ELF-1 (cell line): ENCODE measurements at places on chromosomes 16 and 17.

DNA sequence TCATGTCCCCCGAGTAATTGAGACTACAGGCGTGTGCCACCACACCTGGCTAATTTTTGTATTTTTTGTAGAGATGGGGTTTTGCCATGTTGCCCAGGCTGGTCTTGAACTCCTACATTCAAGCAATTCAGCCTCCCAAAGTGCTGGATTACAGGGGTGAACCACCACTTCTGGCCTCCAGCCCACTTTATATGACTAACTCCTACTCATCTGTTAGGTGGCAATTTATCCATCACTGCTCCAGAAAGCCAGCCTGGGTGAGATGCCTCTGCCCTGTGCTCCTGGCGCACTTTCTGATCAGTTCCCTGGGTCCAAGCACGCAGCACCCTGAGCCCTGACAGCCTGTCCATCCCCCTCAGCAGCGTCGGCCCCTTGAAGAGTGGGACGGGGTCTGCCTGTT lies 29.4 kb downstream of the ADAM11 start:
- DNase-seq: no peak

DNA sequence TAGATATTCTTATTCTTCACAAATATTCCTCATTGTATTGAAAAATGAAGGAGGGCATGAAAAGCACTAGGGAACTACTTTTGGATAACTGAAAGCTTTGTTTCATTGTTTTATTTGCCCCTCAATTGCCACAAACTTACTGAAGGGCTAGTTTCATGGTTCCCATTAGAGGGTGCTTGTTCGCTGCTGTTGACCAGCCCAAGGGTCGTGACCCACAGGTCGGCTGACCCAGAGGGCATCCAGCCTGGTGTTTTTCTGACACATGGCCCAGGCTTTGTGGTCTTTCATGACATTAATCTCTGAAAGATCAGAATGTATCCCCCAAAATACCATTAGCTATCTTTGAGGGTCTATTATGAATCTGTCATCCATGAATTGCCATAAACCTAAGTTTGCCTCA lies 30.0 kb downstream of the DGKE start:
- peak; percentile 10 for DNase-seq

- no peak for DNase-seq
Measured at GRCh38 chr17:4006165-4006589, 41.9 kb upstream of the ATP2A3 start.

- DNase-seq: no peak
Measured at GRCh38 chr16:64925166-64925565, 196.7 kb downstream of the CDH11 start.

- no peak for DNase-seq
Measured at GRCh38 chr17:30840771-30841170, 9.0 kb downstream of the ATAD5 start.

DNA sequence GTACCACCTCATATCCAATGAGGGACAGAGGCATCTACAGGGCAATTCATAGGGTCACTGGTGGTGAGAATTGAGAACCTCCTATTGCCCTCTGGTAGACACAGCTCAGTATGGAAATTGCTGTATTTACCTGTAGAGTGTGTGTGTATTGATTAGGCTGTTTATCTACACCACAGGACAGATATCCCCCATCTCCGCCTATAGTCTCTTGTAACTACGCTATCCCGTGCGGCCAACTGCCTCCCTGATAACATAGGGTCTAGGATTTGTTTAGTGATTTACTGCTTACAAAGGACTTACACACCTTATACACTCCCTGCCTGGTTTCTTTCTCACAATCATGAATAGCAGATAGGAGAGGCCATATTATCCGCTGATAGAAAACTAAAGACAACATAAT lies 1.7 kb upstream of the STAT3 start:
- no peak for DNase-seq

DNA sequence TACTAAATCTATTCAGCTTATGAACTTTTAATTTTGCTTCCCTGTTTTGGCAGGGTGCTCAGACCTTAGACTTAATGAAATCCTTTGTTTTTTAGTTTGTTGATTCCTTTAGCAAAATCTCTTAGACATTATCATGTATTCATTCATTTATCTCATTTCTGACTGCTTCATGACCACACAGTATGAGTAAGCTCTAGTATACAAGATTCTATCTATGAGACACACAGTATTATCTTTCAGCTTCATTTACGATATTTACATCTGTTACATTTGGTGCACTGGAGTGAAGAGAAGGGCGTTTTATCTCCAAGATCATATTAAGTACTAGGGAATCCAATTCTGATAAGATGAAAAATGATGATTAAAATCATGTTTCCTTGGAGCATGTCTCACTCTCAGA lies 448.1 kb upstream of the CA10 start:
- no peak for DNase-seq

- no peak for DNase-seq
Measured at GRCh38 chr16:3143598-3144320, 8.9 kb downstream of the ZNF213 start.
